ENCODE measurements at places on chromosomes 7 and 10. TPM values are rescaled to one million over a fixed set of nuclear protein-coding genes. Genes with fewer than 3 reads are reported as not detected.

Gene FBXL13
- total RNA-seq, result 4.6 TPM

Gene GIMAP5
- total RNA-seq, result 0.85 TPM

Gene MPLKIP
- total RNA-seq, result 40.5 TPM

Gene AS3MT
- total RNA-seq, result not detected

Gene GIMAP8
- total RNA-seq, result 67.5 TPM

Gene ERV3-1
- 44.6 TPM for total RNA-seq

Gene PALD1
- 73.3 TPM for total RNA-seq

Gene ASB10
- not detected for total RNA-seq

Gene GPC2
- total RNA-seq, result 17.5 TPM

Gene ITGB8
- total RNA-seq, result 6.5 TPM

GRCh38 chr10:101687071-101687658 is 7.8 kb downstream of the FBXW4 start:
- no peak for DNase-seq
- H3K36me3 ChIP-seq, result no peaks in the 10 kb centered on the region
- H3K4me1 ChIP-seq, result peaks cover 3% of the 10 kb centered on the region
- no peak overlapping the region for H3K27ac ChIP-seq
- H3K4me3 ChIP-seq, result no peak overlapping the region
- no peaks in the 10 kb centered on the region for H3K27me3 ChIP-seq

- no peaks in the 10 kb centered on the region for H3K27me3 ChIP-seq
- H3K4me3 ChIP-seq, result no peak overlapping the region
- DNase-seq, result no peak
- peaks cover 2% of the 10 kb centered on the region for H3K4me1 ChIP-seq
- no peaks in the 10 kb centered on the region for H3K36me3 ChIP-seq
Measured at GRCh38 chr10:124416733-124417132, 2.0 kb downstream of the OAT start.

- H3K36me3 ChIP-seq, result no peaks in the 10 kb centered on the region
- no peak overlapping the region for H3K27ac ChIP-seq
- no peak for DNase-seq
- H3K4me3 ChIP-seq, result no peak overlapping the region
- H3K27me3 ChIP-seq, result no peaks in the 10 kb centered on the region
Measured at GRCh38 chr7:74371381-74372341, 82.0 kb upstream of the GTF2IRD1 start.

GRCh38 chr10:90819911-90820310 is 37.9 kb downstream of the HTR7 start:
- no peak overlapping the region for H3K4me3 ChIP-seq
- H3K4me1 ChIP-seq, result no peaks in the 10 kb centered on the region
- no peak for DNase-seq
- H3K36me3 ChIP-seq, result no peaks in the 10 kb centered on the region
- H3K27ac ChIP-seq, result no peak overlapping the region
- H3K27me3 ChIP-seq, result no peaks in the 10 kb centered on the region

DNA sequence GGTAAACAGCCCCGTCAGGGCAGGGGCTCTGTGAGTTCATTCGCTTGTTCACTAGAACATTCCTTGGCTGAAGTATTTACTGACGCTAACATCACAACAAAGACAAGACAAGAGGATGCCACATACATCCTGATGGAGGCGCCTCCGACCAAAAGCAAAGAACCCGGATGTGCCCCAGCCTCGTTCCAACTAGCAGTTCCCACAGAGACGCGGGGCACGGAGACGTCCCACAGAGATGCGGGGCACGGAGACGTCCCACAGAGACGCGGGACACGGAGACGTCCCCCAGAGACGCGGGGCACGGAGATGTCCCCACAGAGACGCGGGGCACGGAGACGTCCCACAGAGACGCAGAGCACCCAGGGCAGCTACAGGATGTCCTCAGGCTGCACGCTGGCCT is 35.4 kb upstream of the CFAP46 start:
- DNase-seq, result no peak
- no peak overlapping the region for H3K4me3 ChIP-seq
- H3K36me3 ChIP-seq, result no peaks in the 10 kb centered on the region
- H3K27ac ChIP-seq, result no peak overlapping the region

DNA sequence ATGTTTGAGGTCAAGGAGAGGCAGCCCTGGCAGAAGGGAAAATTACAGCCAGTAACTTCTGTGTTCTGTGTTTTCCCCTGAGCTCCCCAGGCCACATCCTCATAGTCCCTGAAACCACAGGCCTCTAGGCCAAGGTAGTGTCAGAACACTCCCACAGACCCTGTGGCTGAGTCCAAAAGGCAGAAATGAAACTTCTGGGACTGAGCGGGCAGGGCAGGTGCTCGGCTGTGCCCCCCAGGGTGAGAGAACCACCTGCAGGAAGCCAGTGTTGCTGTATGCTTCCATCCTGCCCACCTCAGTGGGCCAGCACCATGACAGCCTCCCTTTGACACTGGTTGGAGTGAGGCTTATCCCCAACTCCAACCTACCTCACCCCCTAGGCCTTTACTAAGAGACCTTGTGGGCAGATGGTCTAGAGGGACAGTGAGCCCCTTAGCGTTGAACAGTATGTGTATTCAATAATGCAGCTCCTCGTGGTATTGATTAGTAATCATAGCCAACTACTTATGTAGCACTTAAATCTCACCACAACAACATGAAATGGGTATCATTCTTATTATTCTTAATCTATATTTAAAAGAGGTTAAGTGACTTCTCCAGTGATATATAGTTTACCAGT is 30.3 kb downstream of the PIK3CG start:
- H3K27me3 ChIP-seq, result no peaks in the 10 kb centered on the region
- H3K4me1 ChIP-seq, result no peaks in the 10 kb centered on the region
- no peak overlapping the region for H3K27ac ChIP-seq

DNA sequence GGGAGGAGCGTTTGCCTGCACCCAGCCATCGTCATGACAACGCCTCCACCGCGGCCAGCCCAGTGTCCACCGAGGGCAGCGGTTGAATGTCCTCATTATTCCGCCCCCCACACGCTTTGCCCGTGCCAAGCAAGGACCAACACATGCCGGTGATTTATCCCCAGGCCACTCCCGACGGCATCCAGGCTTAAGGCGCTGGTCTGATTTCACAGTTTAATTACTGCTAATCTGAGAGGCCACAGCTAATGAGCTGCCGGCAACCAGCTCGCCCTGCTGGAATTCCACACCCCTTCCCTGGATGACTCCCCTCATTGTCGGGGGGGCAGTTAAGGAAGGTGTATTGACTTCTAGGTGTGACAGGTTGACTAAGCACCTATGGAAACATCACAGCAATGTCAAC is 432.3 kb downstream of the DNAJB6 start:
- no peaks in the 10 kb centered on the region for H3K27me3 ChIP-seq
- no peak for DNase-seq
- no peaks in the 10 kb centered on the region for H3K36me3 ChIP-seq
- H3K4me1 ChIP-seq, result no peaks in the 10 kb centered on the region

DNA sequence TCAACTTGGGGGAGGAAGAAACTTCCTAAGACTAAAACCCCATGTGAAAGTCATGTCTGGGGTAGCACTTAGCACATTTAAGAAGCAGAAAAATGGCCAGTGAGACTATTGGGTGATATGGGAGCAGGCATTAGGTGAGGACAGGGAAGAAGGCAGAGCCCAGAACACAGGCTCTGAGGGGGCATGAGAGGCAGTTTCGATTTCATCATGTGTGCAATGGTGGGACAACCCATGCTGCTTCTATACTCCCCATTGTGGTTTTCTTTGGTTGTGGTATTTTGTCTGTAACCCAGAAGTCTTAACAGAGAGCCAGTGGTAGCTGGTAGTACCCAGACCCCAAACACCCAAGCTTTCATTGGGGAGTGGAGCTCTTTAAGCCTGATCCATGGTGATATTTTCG is 752.0 kb downstream of the GRID1 start:
- no peaks in the 10 kb centered on the region for H3K27me3 ChIP-seq
- DNase-seq, result no peak
- no peaks in the 10 kb centered on the region for H3K4me1 ChIP-seq
- no peaks in the 10 kb centered on the region for H3K36me3 ChIP-seq
- no peak overlapping the region for H3K27ac ChIP-seq
- no peak overlapping the region for H3K4me3 ChIP-seq

DNA sequence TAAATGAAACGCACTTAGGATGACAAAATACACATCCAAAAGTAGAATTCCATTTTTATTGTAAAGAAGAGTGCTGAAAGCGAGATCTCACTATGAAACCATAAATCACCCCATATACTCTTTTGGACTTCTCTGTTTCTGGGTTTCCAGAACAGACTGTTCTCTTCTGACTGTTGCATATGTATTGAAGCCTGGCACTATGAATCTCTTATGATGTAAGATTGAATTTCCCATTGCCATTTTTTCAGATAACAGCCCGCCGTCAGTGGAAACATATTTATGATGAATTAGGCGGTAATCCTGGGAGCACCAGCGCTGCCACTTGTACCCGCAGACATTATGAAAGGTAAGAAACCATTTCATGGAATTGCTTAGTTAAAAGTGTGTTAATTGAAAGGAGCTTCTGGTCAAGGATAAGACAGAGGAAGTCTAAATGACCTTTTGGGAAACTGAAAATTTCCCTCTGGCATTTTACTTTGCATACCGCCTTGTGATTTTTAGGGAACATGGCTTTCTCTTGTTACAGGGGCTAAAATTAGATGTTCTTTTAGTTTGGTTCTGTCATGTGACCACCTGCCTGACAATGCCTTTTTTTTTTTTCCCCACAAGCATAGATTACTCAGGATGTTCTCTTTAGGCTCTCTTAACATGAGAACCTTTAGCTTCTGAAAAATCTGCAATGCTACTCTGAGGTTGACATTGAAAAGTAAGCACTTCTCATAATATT is 168.1 kb downstream of the ARID5B start:
- no peaks in the 10 kb centered on the region for H3K27me3 ChIP-seq
- H3K4me3 ChIP-seq, result no peak overlapping the region
- peaks cover 8% of the 10 kb centered on the region for H3K36me3 ChIP-seq
- DNase-seq, result no peak

DNA sequence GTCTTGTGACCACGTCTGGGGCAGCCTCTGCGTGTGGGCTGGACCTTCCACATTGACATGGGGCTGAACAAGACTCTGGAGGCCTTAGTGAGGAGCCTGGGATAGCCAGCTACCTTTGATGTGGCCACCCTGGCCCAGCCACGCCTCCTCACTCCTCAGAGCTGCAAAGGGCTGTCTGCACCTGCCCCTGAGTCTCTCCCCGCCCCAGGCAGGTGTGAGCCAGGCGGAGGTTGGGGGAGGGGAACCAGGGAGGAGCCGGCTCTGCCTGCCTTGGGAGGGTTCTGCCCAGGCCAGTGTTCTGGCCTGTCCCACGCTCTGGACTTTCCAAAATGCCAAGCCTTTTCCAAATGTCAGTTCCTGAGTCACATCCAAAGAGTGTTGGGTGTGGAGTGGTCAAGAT is 72.2 kb downstream of the GTF2IRD1 start:
- no peak overlapping the region for H3K4me3 ChIP-seq
- H3K27ac ChIP-seq, result no peak overlapping the region
- no peak for DNase-seq

DNA sequence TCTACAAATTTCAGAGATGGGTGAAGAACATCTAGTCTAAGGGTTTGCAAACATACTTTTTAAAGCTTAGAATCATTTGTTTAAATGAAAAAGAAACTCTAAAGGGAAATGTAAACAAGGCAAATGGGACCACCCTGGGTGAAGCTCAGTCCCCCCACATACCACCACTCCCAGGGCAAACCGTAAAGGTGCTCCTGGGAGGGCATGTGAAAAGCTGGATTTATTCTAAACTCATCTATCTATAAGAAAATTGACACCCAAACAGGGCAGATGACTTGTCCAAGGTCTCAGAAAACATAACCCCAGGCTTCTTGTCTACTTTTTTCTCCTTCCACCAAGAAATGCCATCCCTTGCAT is 223.3 kb upstream of the PRKCQ start:
- no peaks in the 10 kb centered on the region for H3K36me3 ChIP-seq
- no peaks in the 10 kb centered on the region for H3K27me3 ChIP-seq
- no peaks in the 10 kb centered on the region for H3K4me1 ChIP-seq
- H3K27ac ChIP-seq, result no peak overlapping the region

- DNase-seq, result no peak
- H3K4me1 ChIP-seq, result no peaks in the 10 kb centered on the region
- no peak overlapping the region for H3K27ac ChIP-seq
- no peaks in the 10 kb centered on the region for H3K27me3 ChIP-seq
- no peaks in the 10 kb centered on the region for H3K36me3 ChIP-seq
- H3K4me3 ChIP-seq, result no peak overlapping the region
Measured at GRCh38 chr10:124640056-124640455, 104.1 kb downstream of the FAM53B start.

- no peaks in the 10 kb centered on the region for H3K27me3 ChIP-seq
- peaks cover 16% of the 10 kb centered on the region for H3K4me1 ChIP-seq
- no peak overlapping the region for H3K27ac ChIP-seq
- H3K4me3 ChIP-seq, result no peak overlapping the region
Measured at GRCh38 chr7:50653981-50654425, 88.8 kb upstream of the DDC start.

- H3K4me3 ChIP-seq, result no peak overlapping the region
- no peak for DNase-seq
- H3K4me1 ChIP-seq, result no peaks in the 10 kb centered on the region
- no peak overlapping the region for H3K27ac ChIP-seq
- H3K27me3 ChIP-seq, result no peaks in the 10 kb centered on the region
- H3K36me3 ChIP-seq, result no peaks in the 10 kb centered on the region
Measured at GRCh38 chr7:125834421-125834820, 904.8 kb upstream of the POT1 start.

- peaks cover 49% of the 10 kb centered on the region for H3K4me1 ChIP-seq
- H3K36me3 ChIP-seq, result no peaks in the 10 kb centered on the region
- no peaks in the 10 kb centered on the region for H3K27me3 ChIP-seq
- peak; percentile 90 for DNase-seq
- H3K4me3 ChIP-seq, result no peak overlapping the region
- H3K27ac ChIP-seq, result peak overlapping the region; percentile 92
Measured at GRCh38 chr10:101939008-101939648, 95.5 kb upstream of the KCNIP2 start.

- H3K27ac ChIP-seq, result no peak overlapping the region
- H3K4me1 ChIP-seq, result no peaks in the 10 kb centered on the region
- no peak overlapping the region for H3K4me3 ChIP-seq
- H3K36me3 ChIP-seq, result no peaks in the 10 kb centered on the region
- H3K27me3 ChIP-seq, result no peaks in the 10 kb centered on the region
Measured at GRCh38 chr10:72425133-72425532, 70.4 kb upstream of the DNAJB12 start.

- no peak overlapping the region for H3K4me3 ChIP-seq
- no peak overlapping the region for H3K27ac ChIP-seq
- H3K36me3 ChIP-seq, result no peaks in the 10 kb centered on the region
Measured at GRCh38 chr7:40804477-40805215, 669.8 kb downstream of the SUGCT start.

- no peak for DNase-seq
- H3K4me1 ChIP-seq, result peaks cover 4% of the 10 kb centered on the region
- H3K27ac ChIP-seq, result no peak overlapping the region
- no peak overlapping the region for H3K4me3 ChIP-seq
Measured at GRCh38 chr10:79451046-79451699, 5.7 kb upstream of the ZCCHC24 start.

DNA sequence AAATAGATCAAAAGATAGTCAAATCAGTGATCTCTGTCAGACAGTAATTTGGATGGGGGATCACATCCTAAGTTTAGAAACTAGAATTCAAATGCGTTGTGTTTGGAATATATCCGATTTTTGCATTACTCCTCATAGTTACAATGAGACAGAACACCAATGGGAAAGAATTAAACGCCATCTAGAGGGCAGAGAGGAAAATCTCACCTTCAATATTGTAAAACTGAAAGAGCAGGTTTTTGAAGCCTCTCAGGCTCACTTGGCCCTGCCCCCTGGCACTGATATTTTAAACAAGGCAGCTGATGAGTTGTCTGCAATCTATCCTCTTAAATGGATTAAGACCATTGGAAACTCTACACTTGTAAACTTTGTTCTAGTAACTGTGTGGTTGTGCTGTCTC is 17.7 kb downstream of the FRG2B start:
- no peaks in the 10 kb centered on the region for H3K4me1 ChIP-seq
- no peaks in the 10 kb centered on the region for H3K36me3 ChIP-seq
- no peak overlapping the region for H3K27ac ChIP-seq
- DNase-seq, result peak; percentile 6
